ENCODE measurements at places on chromosomes 4 and X.

- no peak for DNase-seq
Measured at GRCh38 chrX:155334486-155335336, at the start of gene CLIC2. CLIC2 (minus strand) TSS chrX:155334614; CDS start chrX:155334427, 187 bp downstream.

GRCh38 chr4:156829201-156829873 is 142.3 kb downstream of the PDGFC start:
- DNase-seq, result no peak

- DNase-seq, result no peak
Measured at GRCh38 chrX:109720947-109721346, 12.1 kb downstream of the ACSL4 start.

DNA sequence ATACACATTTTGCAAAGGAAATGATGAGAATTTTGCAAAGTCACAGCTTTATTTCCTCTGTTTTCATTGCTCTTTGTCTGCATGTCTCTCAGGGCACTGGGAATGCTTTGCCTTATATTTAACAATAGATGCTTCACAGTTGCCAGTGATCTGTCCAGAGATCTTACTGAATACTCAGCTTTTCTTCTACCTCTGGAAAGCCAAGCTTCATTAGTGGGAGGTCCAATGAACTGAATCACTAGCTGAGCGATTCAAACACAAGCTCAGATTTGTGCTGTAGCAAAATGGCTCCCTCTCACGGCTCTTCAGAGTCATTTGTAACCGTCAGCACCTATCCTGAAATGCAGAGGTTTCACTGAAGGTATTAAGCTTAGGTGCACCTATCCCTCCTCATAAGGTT is 138.9 kb downstream of the DCLK2 start:
- DNase-seq, result peak; percentile 17

GRCh38 chr4:77905651-77906263 is 43.1 kb downstream of the MRPL1 start:
- DNase-seq, result no peak

- DNase-seq, result no peak
Measured at GRCh38 chr4:79662651-79663050, 254.6 kb upstream of the GK2 start.

DNA sequence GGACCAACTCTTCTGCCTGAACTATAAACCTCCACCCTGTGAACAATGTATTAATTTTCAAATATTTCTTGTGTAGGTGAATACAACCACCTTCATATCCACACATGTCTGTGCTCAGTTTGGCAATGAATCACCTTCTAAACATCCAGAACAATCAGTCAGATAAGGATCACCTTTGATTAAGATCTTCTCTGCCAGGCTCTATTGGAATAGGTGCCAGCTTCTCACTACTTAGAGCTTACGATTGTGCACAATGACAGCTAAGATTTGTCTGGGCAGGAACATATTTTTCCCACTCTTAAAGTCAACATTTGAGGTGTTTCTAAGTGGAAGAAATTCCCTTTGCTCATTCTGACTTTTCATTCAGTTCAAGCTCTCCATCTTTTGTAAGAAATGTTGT is 237.2 kb downstream of the IL1RAPL2 start:
- DNase-seq, result no peak

GRCh38 chr4:19729886-19730651 is 521.6 kb upstream of the SLIT2 start:
- no peak for DNase-seq

DNA sequence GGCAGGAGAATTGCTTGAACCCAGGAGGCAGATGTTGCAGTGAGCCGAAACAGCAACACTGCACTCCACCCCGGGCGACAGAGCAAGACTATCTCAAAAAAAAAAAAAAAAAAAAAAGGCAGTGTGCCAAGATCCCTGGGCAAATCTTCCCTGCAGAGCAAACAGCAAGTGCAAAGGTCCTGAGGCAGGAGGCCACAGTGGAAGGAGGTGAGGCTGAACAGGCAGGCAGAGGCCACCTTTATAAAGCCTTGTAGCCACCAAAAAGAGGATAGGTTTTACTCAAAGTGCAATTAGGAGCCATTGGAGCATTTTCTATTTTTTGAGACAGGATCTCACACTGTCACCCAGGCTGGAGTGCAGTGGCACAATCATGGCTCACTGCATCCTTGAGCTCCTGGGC is 45.1 kb upstream of the TLR2 start:
- DNase-seq, result no peak

DNA sequence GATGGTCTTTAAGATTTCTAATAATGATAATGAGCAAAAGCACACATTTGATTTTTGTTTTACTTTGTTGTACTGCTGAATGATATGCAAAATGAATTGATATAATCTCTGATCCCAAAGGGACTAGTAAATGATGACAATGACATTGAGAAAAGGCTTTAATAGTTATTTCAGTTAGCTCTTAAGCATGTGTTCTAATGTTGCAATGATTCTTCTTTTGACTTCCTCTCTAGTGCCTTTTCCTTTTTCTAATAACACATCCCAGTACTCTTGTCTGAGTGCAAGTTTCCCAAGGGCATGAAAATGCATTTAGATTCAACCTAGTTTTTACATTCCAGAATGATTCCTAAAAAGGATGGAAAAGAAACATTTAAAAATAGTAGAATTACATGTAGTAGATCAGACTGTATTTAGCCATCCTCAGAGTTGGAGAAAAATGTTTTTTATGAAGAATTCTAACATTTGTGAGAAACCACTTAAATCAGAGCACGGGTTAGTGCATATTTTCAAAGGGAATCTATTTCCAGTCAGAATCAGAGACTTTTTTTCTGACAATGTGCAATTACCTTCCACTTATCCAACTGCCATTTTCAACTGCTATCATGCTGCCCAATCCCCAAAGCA is 508.8 kb downstream of the C4orf33 start:
- DNase-seq, result no peak

DNA sequence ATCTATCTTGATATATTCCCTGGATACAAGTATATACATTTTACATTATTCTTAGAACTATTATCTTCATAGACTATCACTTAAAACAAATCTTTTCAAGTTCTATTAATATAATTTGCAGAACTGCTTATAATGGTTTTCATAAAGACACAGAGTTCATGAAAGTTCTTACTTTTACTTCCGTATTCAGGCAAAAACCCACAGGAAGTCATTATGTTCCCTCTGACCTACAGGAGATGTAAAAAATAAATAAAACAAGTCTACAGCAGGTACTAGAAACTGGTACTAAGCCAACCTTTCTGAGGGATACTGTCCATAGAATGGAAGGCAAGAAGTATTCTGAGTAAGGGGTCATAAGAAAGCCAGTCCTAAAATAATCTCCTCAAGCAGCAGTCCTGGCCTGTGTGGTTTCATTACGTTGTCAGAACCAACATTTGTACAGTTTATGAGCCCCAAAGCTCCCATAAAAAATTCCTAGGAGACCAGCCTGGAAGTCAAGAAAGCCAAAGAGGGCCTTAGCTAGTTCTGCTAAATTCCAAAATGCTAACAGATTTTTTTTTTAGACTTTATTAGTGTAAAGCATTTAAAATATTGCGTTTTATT is 68.6 kb downstream of the CAMK2D start:
- DNase-seq, result no peak

- no peak for DNase-seq
Measured at GRCh38 chr4:73127839-73128453, 58.4 kb upstream of the COX18 start.

DNA sequence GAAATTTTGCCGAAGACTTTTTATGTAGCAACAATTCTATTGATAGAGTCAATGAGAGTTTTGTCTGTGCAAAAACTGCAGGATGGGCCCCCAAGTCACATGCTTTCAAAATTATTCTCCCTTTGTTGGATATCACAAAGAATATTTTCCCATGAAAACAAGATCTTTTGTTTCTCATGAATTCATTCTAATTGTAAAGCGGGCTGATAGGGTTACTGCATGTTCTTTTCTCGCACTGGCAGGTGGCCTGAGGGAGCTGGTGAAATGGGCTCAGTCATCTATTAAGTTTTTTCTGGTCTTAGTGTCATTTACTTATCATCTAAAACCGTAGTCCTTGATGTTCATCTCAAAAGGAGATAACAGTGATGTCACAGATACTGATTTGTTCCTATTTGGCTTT is 44.2 kb downstream of the MID1IP1 start:
- no peak for DNase-seq

- DNase-seq, result no peak
Measured at GRCh38 chr4:64911846-64912245, 502.6 kb upstream of the TECRL start.

DNA sequence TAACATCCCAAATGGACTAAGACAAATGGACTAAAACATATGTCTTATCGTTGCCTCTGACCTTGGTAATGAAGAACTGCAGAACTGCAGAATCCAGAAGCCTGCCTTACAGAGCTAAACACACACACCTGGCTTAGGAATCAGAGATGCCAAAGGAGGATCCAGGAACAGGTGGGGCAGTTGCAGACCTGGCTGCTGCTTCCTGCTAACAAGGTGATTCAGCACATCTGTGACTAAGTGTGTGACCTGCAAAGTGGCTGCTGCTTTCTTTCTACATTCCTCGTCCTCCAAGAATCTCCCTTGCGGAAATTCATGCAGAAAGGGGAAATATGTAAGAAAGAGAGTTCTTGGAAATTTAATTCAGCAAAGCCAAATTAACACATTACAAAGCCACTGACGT is 96.8 kb upstream of the NLGN4X start:
- DNase-seq, result no peak

GRCh38 chr4:159779716-159780115 is 676.8 kb downstream of the RAPGEF2 start:
- DNase-seq, result no peak

GRCh38 chr4:7183161-7183560 is 9.2 kb upstream of the SORCS2 start:
- no peak for DNase-seq

DNA sequence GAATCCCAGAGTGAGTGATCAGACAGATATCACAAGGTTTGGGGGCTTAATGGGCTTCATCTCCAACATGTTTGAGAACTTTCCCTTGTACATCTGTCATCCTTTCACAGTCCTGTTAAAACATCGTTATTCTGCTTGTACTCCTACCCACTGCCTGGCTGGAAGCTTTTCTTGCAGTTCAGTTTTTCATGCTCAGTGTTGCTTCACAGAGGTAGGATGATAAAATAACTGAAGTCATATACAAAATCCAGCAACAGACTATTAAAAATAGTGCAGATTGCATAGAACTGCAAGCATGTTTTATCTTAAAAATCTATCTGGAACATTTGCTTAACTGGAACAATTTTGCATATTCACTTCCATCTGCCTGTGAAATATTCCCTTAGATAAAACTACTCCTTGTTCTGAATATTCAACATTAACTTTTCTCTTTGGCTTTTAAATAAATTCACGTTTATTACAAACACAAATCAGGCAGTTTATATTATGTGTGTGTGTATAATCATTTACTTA is 579.6 kb upstream of the IGFBP7 start:
- DNase-seq, result no peak

DNA sequence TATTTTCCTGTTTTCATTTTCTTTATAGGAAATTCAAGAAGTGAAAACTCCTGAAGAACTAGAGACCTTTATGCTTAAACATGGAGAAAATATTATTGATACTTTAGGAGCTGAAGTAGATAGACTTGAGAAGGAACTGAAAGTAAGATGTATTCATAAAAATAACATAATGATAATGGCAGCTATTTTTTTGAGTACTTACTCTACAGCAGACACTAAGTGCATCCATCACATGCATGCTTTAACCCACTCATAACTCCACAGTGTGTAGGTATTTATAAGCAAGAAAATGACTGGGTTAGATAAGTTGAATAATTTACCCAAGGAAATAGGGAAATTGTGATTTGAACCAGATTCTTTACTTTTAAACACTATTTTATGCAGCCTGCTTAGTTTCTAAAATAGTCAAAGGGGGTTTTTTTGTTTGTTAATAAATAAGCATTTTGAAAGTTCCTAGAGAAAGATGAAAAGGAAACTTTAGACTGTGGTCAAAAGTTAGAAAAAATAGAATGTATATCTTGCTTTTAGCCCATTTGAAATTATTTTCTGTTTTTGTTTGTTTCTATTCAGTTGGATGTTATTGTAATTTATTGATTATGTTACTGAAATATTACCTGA is 74.2 kb downstream of the BEND4 start:
- no peak for DNase-seq

DNA sequence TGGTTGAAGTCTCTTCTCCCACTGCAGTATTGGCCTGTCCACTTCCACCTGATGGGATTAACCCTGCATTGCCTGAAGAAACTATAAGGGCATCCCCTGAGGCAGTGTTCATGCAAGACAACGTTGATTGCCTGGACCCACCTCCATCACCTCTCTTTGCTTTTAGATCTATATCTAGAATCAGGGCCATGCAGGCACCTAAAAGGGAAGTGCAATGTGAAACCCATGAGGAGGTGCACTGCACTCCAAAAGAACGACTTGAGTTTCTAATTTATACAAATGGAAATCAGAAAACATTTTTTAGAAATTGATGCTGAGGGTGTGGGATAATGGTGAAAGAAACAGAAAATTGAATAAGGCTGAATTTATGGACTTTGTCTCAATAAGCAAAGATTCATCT is 694.4 kb downstream of the TRAM1L1 start:
- no peak for DNase-seq

GRCh38 chrX:118975831-118976598 is 1.6 kb downstream of the LONRF3 start:
- no peak for DNase-seq

DNA sequence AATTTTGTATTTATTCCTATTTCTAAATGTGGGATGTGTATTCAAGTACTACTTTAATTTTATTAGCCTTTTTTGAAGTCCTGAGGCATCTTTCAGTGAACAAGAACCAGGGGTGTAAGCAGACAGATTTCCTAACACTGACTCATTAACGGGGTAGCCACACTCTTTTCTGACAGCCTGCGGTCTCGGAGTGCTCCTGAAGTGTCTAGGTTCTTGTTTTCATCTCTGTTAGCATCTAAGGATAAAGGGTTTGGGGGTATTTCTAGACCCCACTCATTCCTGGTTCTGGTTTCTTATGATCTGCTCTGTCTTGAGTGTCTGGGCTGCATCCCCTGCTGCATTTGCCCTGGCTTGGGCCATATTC is 71.9 kb downstream of the GC start:
- DNase-seq, result no peak

GRCh38 chrX:8748855-8749254 is 16.9 kb upstream of the ANOS1 start:
- DNase-seq, result no peak

- no peak for DNase-seq
Measured at GRCh38 chrX:132400706-132401105, 88.1 kb downstream of the MBNL3 start.

GRCh38 chrX:11412715-11413623 is 119.8 kb downstream of the AMELX start:
- no peak for DNase-seq

DNA sequence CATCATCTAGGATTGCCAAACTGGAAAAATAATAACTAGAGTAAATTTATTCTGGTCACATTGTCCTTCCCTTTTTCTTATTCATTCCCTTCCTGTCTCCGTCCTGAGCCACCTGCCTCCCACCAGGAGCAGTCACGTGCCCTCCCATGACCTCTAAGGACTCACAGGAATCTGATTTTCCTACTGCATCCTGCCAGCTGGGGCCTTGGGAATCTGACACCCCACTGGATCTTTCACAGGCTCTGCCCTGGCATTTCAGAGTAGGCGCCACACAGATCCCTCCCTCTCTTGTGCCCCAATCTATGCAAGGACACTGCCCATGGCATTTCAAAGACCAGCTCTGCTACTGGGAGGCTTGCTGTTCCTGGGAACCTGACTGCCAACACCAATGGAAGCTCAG is 520.5 kb downstream of the PPARGC1A start:
- no peak for DNase-seq

- no peak for DNase-seq
Measured at GRCh38 chr4:120055162-120055561, 11.5 kb downstream of the MAD2L1 start.

GRCh38 chr4:40180356-40180755 is 16.5 kb upstream of the RHOH start:
- no peak for DNase-seq

- no peak for DNase-seq
Measured at GRCh38 chr4:7244751-7245320, 52.5 kb downstream of the SORCS2 start.

All from D721Med (cell line).